ENCODE measurements at places on chromosomes 7 and 10. TPM values are rescaled to one million over a fixed set of nuclear protein-coding genes. Genes with fewer than 3 reads are reported as not detected.

Gene RELN
- not detected for total RNA-seq

Gene LGI1
- not detected for total RNA-seq

Gene PLEKHS1
- total RNA-seq = not detected

Gene SLC18A2
- not detected for total RNA-seq

Gene FANK1
- total RNA-seq = 0.44 TPM

Gene GHRHR
- total RNA-seq = not detected

Gene ADARB2
- 0.05 TPM for total RNA-seq

Gene IL2RA
- total RNA-seq = 1,808 TPM

Gene PRKG1
- not detected for total RNA-seq

Gene STOX1
- total RNA-seq = 0.85 TPM

Gene GRB10
- 2.4 TPM for total RNA-seq

Gene BUD23
- total RNA-seq = 96.0 TPM

Data from activated T-helper 2 cell treated with anti-CD3 and anti-CD28 coated beads, Interferon-gamma antibody, Interleukin-2, Interleukin-4, amounts not matched to agents 10 μg/mL and 5 μg/mL and 100 μg/mL, durations not matched to agents 14 hours and 24 hours and 36 hours (primary cell).